ENCODE measurements at places on chromosomes 5 and 9.

DNA sequence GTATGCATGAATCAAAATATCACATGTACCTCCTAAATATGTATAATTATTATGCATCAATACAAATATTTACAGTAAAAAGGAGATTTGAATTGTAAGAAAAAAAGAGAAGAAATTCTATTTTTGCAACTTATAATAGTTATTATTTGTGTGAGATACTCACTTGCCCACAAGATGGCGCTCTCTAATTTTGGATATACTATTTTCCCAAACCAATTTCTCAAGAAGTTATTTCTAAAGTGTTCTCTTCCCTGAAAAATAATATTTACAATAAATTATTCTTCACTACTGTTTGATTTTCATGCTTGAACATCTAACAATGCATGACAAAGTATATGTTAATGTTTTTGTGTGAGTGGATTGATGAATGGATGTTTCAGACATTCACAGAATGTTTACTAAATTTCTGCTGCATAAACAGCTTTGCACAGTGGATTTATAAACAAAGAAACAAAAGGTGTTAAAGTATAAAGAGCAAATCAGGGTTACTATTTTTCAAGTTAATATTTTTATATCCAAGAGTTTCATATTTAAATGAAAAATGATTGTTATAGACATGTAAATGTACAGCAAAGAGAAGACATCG is 503.4 kb downstream of the PDE4D start:
- DNase-seq, result no peak

DNA sequence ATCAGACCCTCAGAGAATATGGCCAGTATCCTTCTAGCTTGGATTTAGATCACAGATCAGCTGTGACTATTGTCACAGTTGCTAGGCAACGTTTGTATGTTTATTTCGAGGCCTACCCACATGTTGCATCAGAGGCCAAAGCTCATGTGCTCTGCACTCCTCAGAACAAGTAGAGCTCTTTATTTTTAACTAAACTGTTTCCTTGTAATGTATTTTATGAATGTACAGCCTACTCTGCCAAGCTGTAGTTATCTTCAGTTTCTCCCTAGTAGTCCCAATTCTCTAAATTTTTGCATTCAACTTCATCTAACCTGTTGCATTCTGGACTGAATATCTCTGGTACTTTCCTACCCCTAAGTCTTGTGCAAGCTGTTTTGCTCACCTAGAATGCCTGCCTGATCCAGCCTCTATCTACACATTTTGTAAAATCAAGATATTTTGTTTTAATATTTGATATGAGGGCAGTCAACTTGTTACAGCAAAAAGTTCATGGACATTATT is 52.8 kb downstream of the CAST start:
- no peak for DNase-seq

DNA sequence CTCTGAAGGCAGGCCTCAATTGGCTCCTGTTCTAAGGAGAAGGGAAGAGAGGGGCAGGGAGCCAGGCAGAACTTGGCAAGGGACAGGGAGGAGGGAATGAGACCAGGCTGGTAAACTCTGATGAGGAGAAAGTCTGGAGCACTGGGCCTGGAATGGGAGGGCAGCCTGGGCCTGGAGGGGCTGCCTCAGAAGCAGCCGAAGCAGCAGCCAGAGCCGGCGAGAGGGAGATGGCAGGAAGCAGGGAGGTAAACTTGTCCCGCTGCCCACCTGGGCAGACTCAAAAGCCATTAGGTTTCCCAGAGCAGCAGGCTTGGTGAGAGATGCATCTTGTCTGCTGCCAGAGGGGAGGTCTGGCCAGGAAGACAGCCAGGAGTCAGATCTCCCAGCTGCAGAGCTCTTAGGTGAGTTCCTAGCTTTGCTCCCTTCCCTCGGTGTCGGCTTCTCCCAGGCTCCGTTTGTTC is 37.0 kb upstream of the CRB2 start:
- no peak for DNase-seq

GRCh38 chr5:142432369-142432863 is 107.6 kb upstream of the SPRY4 start:
- DNase-seq, result no peak

- DNase-seq, result no peak
Observed at GRCh38 chr9:118094387-118094786, 390.2 kb downstream of the TLR4 start.

All from AG04449 (cell line).